Esophagus muscularis mucosa (tissue), 4 donors: ENCODE measurements at places on chromosomes 1 and 21.

DNA sequence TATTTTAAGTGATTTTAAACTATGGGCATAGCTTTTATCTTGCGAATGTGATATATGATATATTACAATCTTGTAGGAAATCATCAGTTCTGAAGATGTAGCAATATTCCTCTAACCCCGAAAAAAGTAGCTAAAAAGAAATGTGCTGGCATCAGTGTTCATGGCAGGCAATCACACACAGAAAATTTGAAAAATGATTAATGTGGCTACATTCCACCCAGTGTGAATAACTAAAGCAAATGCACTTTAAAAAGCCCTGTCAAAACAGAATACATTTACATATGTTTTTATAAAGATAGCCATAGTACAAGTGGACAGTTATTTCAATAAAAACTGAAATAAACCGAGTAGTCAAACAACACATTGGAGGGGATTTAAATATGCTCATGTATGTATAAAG is 260.2 kb downstream of the HHAT start:
- no peaks in the 10 kb centered on the region for H3K27me3 ChIP-seq
- no peak overlapping the region for H3K27ac ChIP-seq
- no peak overlapping the region for H3K4me3 ChIP-seq

- H3K27ac ChIP-seq, result no peak overlapping the region
- no peaks in the 10 kb centered on the region for H3K27me3 ChIP-seq
- no peak for DNase-seq
Observed at GRCh38 chr1:203751051-203751450, 13.9 kb upstream of the LAX1 start.

GRCh38 chr1:38831731-38832369 is 27.7 kb downstream of the RRAGC start:
- H3K4me1 ChIP-seq, result peaks cover 13% of the 10 kb centered on the region
- H3K27me3 ChIP-seq, result no peaks in the 10 kb centered on the region
- H3K4me3 ChIP-seq, result no peak overlapping the region
- H3K27ac ChIP-seq, result no peak overlapping the region
- no peaks in the 10 kb centered on the region for H3K36me3 ChIP-seq

GRCh38 chr1:36212782-36213181 is 11.5 kb upstream of the THRAP3 start:
- H3K27ac ChIP-seq, result no peak overlapping the region
- no peak overlapping the region for H3K4me3 ChIP-seq
- DNase-seq, result no peak
- peaks cover 6% of the 10 kb centered on the region for H3K4me1 ChIP-seq
- H3K36me3 ChIP-seq, result no peaks in the 10 kb centered on the region
- no peaks in the 10 kb centered on the region for H3K27me3 ChIP-seq

DNA sequence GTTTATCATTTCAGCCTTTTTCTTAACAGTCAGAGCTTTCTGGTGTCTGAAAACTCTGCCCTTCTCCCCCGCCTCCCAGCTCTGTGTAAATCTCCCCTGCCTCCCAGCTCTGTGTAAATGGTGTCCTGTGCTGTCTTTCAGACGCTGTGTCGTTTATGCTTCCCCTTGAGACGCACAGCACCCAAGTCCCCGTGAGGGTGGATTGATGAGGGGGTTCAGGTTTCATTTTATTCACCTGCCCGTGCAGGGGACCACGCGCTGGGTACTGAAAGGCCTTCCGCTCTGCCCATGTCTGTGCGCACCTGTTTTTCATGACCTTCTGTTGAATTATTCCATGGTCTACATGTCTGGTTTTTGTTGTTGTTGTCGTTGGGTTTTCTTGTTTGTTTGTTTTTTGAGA is 108.2 kb upstream of the COL6A1 start:
- no peaks in the 10 kb centered on the region for H3K36me3 ChIP-seq
- peaks cover 6% of the 10 kb centered on the region for H3K4me1 ChIP-seq
- H3K27ac ChIP-seq, result no peak overlapping the region
- DNase-seq, result no peak
- no peaks in the 10 kb centered on the region for H3K27me3 ChIP-seq
